ENCODE measurements at places on chromosomes 16 and 17.

- DNase-seq, result no peak
- H3K4me1 ChIP-seq, result no peaks in the 10 kb centered on the region
- no peaks in the 10 kb centered on the region for H3K36me3 ChIP-seq
- peaks cover 72% of the 10 kb centered on the region for H3K27me3 ChIP-seq
Measured at GRCh38 chr17:42071810-42072209, 21.4 kb upstream of the C17orf113 start.

GRCh38 chr17:83058266-83058798 lies 21.1 kb upstream of the METRNL start:
- DNase-seq, result no peak
- no peaks in the 10 kb centered on the region for H3K36me3 ChIP-seq
- peaks cover 8% of the 10 kb centered on the region for H3K4me1 ChIP-seq
- no peak overlapping the region for H3K4me3 ChIP-seq

DNA sequence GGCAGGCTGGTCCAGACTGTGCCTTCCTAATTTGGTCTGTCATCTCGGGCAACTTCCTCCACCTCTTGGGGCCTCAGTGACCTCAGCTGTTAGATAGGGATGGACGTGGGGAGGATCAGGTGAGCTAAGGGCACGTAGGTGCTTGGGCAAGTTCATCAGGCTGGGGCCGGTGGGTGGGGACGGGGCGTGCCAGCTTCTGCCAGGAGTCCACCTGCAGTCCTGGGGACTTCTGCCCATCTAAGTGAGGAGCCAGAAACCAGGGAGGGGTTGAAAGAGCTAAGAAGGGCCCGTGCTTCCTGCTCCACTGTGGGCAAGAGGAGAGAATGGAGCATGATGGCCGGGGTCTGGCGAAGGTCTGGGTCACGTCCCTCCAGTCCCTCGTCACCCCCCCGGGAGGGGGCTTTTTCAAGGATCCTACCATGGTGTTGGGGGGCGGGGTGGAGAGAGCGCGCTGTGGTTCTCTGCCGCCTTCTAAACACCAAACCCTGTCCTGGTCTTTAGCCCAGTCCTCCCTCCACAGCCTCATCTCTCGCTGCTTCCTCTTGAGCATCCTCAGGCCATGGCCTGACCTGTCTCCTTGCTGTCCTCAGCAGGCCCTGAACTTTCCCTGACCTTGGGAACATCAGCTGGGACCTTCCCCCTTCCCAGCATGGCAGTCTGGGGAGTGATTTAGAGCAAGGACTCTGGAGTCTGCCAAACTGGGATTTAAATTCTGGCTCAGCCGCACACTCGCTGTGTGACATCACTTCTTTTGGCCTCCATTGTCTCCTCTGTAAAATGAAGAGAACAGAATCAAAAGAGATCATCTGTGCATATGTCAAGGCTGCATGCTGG lies 21.6 kb downstream of the SPNS2 start:
- H3K27ac ChIP-seq, result no peak overlapping the region
- peaks cover 1% of the 10 kb centered on the region for H3K27me3 ChIP-seq
- DNase-seq, result no peak
- H3K36me3 ChIP-seq, result no peaks in the 10 kb centered on the region

GRCh38 chr17:10673312-10673711 lies 16.2 kb upstream of the MYH3 start:
- no peak overlapping the region for H3K4me3 ChIP-seq
- H3K4me1 ChIP-seq, result 0 out of 2 replicates have a peak, but pooled peaks cover 2% of the 10 kb centered on the region
- H3K27ac ChIP-seq, result no peak overlapping the region

- peaks cover 26% of the 10 kb centered on the region for H3K27me3 ChIP-seq
- H3K4me1 ChIP-seq, result no peaks in the 10 kb centered on the region
- H3K36me3 ChIP-seq, result no peaks in the 10 kb centered on the region
- no peak overlapping the region for H3K4me3 ChIP-seq
- H3K27ac ChIP-seq, result no peak overlapping the region
Measured at GRCh38 chr17:4769628-4770027, 2.1 kb upstream of the TM4SF5 start.

DNA sequence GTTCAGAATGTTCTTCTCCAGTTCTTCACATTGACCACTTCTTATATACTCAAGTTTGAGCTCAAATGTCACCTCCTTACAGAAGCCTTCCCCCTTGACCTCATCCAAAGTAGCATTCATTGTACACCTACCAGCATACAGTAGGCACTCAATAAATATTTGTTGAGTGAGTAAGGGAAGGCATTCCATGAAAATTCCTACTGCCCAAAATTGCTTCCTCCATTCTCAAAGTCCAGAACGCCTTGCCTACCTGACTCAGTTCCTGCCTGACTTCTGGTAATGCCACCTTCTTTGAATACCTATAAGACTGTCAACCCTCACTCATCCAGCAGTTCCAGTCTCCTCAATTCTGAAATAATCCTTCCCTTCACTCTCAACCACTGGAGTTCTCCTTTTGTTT lies 14.8 kb upstream of the BPTF start:
- H3K36me3 ChIP-seq, result no peaks in the 10 kb centered on the region
- 0 out of 2 replicates have a peak, but pooled peaks cover 1% of the 10 kb centered on the region for H3K27me3 ChIP-seq
- H3K27ac ChIP-seq, result no peak overlapping the region
- no peak overlapping the region for H3K4me3 ChIP-seq
- DNase-seq, result no peak

DNA sequence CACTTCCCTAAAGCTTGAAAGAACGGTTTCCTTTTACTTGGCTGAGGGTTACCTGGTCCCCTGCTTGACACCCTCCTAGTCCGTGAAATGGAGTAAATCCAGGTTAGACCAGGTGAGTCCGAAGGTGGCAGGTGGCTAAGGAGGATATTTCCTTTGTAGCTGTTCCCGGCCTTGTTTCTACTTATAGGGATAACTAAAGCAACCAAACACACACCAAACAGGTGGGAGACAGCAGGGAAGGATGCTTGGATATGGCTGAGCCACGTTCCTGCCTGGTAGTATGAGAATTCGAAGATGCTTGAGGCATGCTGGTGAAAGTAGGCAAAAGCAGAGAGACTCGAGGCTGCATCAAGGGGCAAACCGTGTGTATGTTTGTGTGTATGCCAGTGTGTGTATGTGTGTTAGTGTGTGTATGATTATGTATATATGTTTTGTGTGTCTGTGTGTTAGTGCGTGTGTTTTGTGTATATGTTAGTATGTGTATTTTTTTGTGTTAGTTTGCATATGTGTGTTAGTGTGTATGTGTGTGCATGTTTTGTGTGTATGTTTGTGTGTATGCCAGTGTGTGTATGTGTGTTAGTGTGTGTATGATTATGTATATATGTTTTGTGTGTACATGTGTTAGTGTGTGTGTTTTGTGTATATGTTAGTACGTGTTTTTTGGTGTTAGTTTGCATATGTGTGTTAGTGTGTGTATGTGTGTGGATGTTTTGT lies 28.9 kb downstream of the RBFOX1 start:
- no peak for DNase-seq
- H3K36me3 ChIP-seq, result no peaks in the 10 kb centered on the region
- no peak overlapping the region for H3K4me3 ChIP-seq
- no peak overlapping the region for H3K27ac ChIP-seq
- H3K27me3 ChIP-seq, result no peaks in the 10 kb centered on the region

DNA sequence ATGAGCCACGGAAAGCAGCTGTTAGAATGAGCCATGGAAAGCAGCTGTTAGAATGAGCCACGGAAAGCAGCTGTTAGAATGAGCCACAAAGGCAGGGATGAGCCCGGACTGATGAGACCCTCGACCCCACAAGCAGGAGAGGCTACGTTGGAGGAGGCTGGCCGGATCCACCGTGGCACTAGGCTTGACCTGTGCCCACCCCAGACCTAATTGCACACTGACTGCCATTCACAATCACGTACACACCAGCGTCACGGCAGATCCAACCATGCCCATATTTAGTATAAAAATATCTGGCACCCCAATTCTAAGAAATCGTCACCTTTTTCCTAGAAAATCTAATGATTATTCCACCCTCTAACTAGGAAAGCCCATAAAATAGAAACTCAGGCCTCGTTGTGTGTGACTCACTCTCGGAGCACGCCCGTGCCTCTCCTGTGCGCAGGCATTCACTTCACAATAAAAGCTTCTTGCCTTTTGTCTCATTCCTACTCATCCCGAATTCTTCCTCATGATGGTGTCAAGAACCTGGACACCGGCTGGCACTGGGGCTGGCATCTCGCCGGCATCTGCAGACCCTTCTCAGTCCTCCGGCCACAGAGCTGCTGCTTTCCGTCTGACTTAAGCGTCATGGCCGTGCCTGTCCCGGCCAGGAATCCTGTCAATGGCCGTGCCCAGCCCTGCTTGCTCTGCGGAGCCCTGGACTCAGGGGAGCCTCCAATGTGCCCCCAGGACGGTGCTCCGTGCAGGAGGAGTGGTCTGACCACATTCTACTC lies 5.5 kb upstream of the SECTM1 start:
- peak overlapping the region; percentile 56 for H3K27ac ChIP-seq
- H3K27me3 ChIP-seq, result peaks cover 4% of the 10 kb centered on the region
- H3K36me3 ChIP-seq, result no peaks in the 10 kb centered on the region

GRCh38 chr16:30184891-30185682 lies 1.7 kb downstream of the CORO1A start:
- peaks cover 1% of the 10 kb centered on the region for H3K36me3 ChIP-seq
- no peak overlapping the region for H3K4me3 ChIP-seq
- DNase-seq, result no peak
- H3K27ac ChIP-seq, result no peak overlapping the region
- peaks cover 2% of the 10 kb centered on the region for H3K4me1 ChIP-seq
- no peaks in the 10 kb centered on the region for H3K27me3 ChIP-seq

- H3K4me1 ChIP-seq, result peaks cover 2% of the 10 kb centered on the region
- H3K36me3 ChIP-seq, result no peaks in the 10 kb centered on the region
- no peak overlapping the region for H3K27ac ChIP-seq
- H3K27me3 ChIP-seq, result no peaks in the 10 kb centered on the region
- no peak overlapping the region for H3K4me3 ChIP-seq
- DNase-seq, result peak; percentile 67
Measured at GRCh38 chr17:40935624-40936023, 1.8 kb downstream of the KRT23 start.

- no peaks in the 10 kb centered on the region for H3K27me3 ChIP-seq
- no peak overlapping the region for H3K27ac ChIP-seq
- peak; percentile 37 for DNase-seq
- H3K4me3 ChIP-seq, result no peak overlapping the region
- no peaks in the 10 kb centered on the region for H3K4me1 ChIP-seq
- H3K36me3 ChIP-seq, result peaks cover 4% of the 10 kb centered on the region
Measured at GRCh38 chr16:50763211-50763610, 21.3 kb downstream of the CYLD start.

GRCh38 chr17:82679586-82680465 lies 18.7 kb downstream of the RAB40B start:
- no peaks in the 10 kb centered on the region for H3K36me3 ChIP-seq
- H3K4me1 ChIP-seq, result no peaks in the 10 kb centered on the region
- H3K27me3 ChIP-seq, result no peaks in the 10 kb centered on the region
- H3K4me3 ChIP-seq, result no peak overlapping the region

DNA sequence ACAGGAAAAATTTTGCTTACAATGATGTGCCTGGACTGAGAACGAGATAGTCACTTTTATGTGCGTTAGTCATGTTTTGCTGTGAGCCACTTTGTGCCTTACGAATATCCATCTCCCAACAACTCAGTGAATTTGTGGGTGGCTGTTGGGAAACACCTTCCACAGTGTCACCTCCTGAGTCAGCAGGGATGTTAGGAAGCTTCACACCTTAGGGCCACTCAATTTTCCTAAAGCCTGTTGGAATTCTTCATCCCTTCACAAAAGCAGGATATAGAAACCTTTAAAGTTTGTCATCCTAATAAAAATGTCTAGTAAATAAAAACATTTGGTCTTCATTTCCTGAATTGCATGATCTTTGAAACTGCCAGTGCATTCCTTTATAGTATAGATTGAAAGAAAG lies 4.3 kb upstream of the KRTAP3-1 start:
- peaks cover 1% of the 10 kb centered on the region for H3K4me1 ChIP-seq
- DNase-seq, result no peak
- H3K27me3 ChIP-seq, result no peaks in the 10 kb centered on the region

DNA sequence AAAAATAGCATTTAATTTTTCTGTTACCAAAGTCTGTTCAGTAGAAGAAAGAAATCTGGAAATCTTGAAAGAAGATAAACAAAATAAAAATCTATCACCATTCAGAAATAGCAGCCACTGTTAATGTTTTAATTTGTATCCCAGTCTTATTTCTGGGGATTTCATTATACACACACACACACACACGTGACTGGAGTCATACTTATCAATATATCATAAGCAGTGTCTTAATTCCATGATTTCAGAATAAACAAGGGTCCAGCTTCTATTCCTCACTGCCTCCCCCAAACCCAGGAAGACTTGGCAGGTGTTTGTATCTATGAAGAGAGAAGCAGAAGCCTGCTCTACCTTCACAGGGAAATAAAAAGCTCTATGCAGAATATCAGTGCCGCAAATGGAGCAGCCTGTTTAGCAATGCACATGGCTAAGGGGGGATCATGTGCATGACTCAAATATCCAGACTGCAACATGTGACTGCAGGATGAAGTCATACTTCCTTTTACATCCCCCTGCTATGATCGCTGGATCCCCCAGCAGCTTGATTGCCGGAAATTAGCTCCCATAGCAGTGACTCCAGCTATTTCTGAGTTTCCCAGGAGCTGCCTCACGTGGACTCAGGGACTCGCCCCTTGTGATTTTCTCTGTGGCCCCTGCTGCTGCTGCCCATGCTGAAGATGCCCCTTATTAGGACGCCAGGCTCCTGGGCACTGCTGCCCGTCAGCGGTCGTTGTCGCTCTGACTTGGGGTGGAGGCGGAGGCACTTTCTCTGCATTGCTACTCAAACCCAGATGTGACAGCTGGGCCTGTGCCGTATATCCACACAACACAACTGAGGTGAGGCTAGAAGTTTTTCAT lies 341.0 kb downstream of the CPPED1 start:
- peak; percentile 82 for DNase-seq
- H3K27ac ChIP-seq, result no peak overlapping the region
- H3K4me1 ChIP-seq, result no peaks in the 10 kb centered on the region
- H3K4me3 ChIP-seq, result no peak overlapping the region

DNA sequence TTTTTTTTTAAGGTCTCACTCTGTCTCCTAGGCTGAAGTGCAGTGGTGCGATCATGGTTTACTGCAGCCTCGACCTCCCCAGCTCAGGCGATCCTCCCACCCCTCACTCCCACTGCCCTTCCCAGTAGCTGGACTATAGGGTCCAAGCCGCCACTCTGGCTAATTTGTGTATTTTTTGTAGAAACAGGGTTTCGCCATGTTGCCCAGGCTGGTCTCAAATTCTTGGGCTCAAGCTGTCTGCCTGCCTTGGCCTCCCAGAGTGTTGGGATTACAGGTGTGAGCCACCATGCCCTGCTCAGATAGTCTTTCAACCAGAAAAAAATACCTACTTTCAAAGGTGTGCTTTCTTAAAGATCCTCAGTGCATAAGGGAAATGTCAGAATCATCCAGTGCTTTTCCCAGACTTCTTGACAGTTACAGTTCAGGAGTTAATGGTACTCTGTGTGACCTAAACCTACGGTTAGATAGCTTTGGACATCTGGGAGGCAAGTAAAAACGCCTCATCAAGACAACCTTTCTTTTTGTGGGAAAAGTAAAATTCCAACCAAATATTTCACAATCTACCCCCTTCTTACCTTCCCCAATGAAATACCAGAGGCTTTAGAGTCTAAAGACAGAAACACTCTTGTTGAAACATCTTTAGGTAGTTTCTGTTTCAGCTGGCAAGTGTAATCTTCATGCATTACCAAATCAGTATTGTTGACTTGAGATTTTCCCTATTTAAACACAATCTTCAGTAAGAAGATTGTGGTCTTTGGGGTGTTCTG lies 6.8 kb downstream of the RSPRY1 start:
- no peak overlapping the region for H3K4me3 ChIP-seq
- peak overlapping the region; percentile 74 for H3K27ac ChIP-seq
- H3K27me3 ChIP-seq, result no peaks in the 10 kb centered on the region
- H3K36me3 ChIP-seq, result no peaks in the 10 kb centered on the region
- peaks cover 23% of the 10 kb centered on the region for H3K4me1 ChIP-seq

Measured in IMR-90 (cell line).